ENCODE measurements at places on chromosomes 11 and 22.

GRCh38 chr11:83241291-83241946 lies 44.7 kb downstream of the CCDC90B start:
- H3K27me3 ChIP-seq = no peaks in the 10 kb centered on the region
- H3K27ac ChIP-seq = no peak overlapping the region
- H3K36me3 ChIP-seq = no peaks in the 10 kb centered on the region
- H3K4me3 ChIP-seq = no peak overlapping the region
- H3K4me1 ChIP-seq = no peaks in the 10 kb centered on the region
- DNase-seq = no peak

- H3K27me3 ChIP-seq = no peaks in the 10 kb centered on the region
These were observed 745.9 kb upstream of the CCDC179 start for GRCh38 chr11:23606191-23606590.

GRCh38 chr11:60563553-60564235 lies 48.5 kb downstream of the MS4A13 start:
- H3K27me3 ChIP-seq = peaks cover 2% of the 10 kb centered on the region
- H3K4me1 ChIP-seq = no peaks in the 10 kb centered on the region
- no peak overlapping the region for H3K4me3 ChIP-seq
- no peak for DNase-seq
- H3K27ac ChIP-seq = no peak overlapping the region
- no peaks in the 10 kb centered on the region for H3K36me3 ChIP-seq

- no peak overlapping the region for H3K4me3 ChIP-seq
- no peak for DNase-seq
- H3K27ac ChIP-seq = no peak overlapping the region
- no peaks in the 10 kb centered on the region for H3K4me1 ChIP-seq
- H3K27me3 ChIP-seq = peaks cover 6% of the 10 kb centered on the region
These were observed 332.1 kb downstream of the CTTN start for GRCh38 chr11:70730411-70730810.

DNA sequence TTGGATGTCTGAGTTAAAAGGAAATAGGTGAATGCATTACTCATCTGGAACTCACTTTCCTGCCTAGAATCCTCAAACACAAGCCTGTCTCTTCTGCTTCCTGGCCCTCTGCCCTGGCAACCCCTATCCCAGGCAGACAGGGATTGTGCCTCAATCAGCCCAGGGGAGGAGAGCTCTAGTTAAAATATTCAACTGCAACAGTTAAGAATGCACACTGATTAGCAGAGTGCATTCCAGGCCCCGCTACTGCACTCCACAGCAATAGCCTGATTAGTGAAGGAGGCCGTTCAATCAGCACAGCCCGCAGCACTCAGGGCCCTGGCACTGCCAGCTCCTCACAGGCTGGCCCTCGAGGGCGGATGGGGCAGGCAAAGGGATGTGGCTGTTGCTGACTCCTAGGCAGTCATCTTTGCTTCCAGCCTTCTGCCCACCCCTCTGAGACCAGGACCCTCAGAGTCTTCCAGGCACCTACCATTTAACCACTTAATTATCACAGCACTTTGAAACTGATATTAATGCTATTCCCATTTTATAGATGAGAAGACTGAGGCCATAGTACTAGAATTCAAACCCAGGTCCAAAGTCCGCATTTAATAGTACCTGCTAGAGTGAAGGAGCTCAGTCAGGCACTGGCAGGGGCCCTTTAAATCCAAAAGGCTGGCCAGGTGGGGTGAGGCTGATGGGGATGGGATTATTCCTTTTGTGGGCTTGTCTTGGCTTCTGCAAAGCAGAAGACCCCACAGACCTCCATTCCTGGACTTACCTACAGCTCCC lies 435.3 kb downstream of the SOX6 start:
- H3K27ac ChIP-seq = no peak overlapping the region
- no peak for DNase-seq
- no peak overlapping the region for H3K4me3 ChIP-seq
- no peaks in the 10 kb centered on the region for H3K36me3 ChIP-seq
- no peaks in the 10 kb centered on the region for H3K4me1 ChIP-seq
- no peaks in the 10 kb centered on the region for H3K27me3 ChIP-seq

DNA sequence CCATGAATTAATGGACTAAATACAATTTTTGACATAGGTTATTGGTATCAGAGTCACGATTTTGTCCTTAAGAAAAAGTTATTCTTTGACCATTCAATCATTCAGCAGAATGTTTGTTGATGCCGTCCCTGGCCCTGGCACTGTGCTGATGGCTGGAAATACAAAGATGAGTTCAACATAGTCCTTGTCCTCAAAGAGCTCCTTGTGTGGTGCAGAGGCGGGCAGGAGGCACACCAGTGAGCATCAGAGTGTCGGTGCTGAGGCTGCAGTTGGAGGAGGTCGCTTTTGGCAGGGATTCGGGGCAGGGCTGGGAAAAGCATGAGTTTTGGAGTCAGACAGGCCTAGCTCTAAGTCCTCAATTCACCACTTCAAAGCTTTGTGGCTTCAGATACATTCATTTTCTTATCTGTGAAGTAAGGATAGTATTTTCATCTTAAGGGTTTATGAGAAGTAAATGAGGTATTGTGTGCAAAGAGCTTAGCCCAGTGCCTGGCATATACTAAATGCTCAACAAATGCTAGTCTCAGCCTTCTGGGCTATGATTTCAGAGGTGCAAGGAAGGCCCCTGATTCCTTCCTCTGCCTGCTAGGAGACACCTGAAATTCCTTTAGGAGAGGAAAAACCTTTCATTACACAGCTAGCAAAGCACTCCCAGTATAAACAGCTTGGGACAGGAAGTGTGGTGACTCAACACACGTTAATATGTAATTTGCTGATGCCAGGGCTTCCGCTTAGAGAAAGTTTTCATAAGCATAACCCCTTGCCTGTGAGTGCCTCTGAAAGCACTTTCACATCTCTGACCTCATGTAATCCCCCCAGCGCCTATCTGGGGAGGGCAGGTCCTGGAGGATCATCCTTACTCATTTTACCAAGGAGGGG lies 113.8 kb downstream of the NECTIN1 start:
- H3K4me3 ChIP-seq = no peak overlapping the region
- H3K4me1 ChIP-seq = no peaks in the 10 kb centered on the region
- H3K27ac ChIP-seq = no peak overlapping the region

- H3K27me3 ChIP-seq = no peaks in the 10 kb centered on the region
- H3K4me3 ChIP-seq = no peak overlapping the region
- no peak overlapping the region for H3K27ac ChIP-seq
- no peaks in the 10 kb centered on the region for H3K4me1 ChIP-seq
These were observed 15.2 kb upstream of the EIF3D start for GRCh38 chr22:36544107-36544620.

DNA sequence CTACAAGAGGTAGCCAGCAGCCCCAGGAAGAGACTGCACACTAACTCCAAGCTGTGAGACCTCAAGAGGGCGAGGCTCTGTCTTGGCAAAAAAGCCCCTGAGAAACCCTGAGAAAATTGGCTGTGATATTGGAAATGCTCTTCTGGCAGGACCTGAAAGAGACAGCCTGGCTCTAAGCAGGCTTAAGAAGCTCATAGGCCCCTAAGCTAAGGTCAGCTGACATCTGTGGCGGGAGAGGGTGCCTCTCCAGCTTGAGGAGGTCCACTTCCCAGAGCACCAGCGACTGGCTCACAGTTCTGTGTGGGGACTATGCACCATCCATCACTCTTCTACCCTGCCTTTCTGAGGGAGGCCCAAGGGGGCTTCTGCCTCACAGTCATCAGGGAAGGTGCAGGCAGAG lies 12.4 kb downstream of the PLEKHA7 start:
- no peak overlapping the region for H3K27ac ChIP-seq
- H3K4me3 ChIP-seq = no peak overlapping the region
- no peak for DNase-seq
- H3K4me1 ChIP-seq = peaks cover 3% of the 10 kb centered on the region

DNA sequence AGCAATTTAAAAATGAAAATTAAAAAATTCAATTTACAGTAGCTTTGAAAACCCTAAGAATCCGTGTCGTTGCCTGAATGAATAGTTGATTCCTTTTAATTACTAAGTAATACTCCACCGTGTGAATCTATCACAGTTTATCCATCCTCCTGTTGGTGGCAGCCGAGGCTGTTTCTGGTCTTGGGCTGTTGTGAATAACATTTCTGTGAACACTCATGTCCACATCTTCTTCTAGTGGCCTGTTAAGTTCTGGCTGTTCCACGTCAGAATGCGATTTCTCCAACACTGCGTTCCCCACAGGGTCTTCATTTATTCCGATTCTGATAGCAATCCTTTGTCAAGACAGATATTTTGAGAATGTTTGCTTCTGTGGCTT lies 223.0 kb downstream of the TBC1D22A start:
- no peak overlapping the region for H3K4me3 ChIP-seq
- no peaks in the 10 kb centered on the region for H3K36me3 ChIP-seq
- no peaks in the 10 kb centered on the region for H3K4me1 ChIP-seq

GRCh38 chr11:32012049-32012448 lies 78.8 kb upstream of the RCN1 start:
- DNase-seq = no peak
- H3K27ac ChIP-seq = no peak overlapping the region
- no peaks in the 10 kb centered on the region for H3K4me1 ChIP-seq
- no peak overlapping the region for H3K4me3 ChIP-seq
- peaks cover 15% of the 10 kb centered on the region for H3K27me3 ChIP-seq

- H3K4me1 ChIP-seq = peaks cover 12% of the 10 kb centered on the region
- peak overlapping the region; percentile 85 for H3K4me3 ChIP-seq
- no peaks in the 10 kb centered on the region for H3K27me3 ChIP-seq
These were observed 1.1 kb downstream of the TBCEL start for GRCh38 chr11:121024989-121025388.

DNA sequence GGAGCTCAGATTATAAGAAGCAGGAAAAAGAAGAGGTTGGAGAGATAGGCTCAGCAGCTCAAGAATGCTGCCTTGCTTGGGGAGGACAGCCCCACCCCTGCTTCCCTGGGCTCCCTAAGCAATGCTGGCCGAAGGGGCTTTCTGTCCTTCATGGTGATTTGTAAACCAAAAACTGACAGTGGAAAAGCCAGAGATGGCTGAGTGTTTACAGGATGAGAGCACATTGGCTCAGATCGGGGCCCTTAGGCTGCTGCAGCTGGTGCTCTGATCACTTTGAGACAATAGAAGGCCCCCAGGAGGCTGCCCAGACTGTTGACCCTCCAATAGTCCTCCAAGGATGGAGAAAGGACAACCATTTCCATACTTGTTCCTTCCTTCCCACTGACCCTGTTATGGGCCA lies 28.8 kb upstream of the AMOTL1 start:
- H3K36me3 ChIP-seq = peaks cover 7% of the 10 kb centered on the region
- peaks cover 22% of the 10 kb centered on the region for H3K4me1 ChIP-seq
- DNase-seq = no peak
- H3K4me3 ChIP-seq = no peak overlapping the region

- H3K27me3 ChIP-seq = no peaks in the 10 kb centered on the region
- peaks cover 8% of the 10 kb centered on the region for H3K4me1 ChIP-seq
- H3K27ac ChIP-seq = no peak overlapping the region
- H3K4me3 ChIP-seq = no peak overlapping the region
- no peaks in the 10 kb centered on the region for H3K36me3 ChIP-seq
These were observed 17.5 kb upstream of the MYH9 start for GRCh38 chr22:36405221-36405661.

DNA sequence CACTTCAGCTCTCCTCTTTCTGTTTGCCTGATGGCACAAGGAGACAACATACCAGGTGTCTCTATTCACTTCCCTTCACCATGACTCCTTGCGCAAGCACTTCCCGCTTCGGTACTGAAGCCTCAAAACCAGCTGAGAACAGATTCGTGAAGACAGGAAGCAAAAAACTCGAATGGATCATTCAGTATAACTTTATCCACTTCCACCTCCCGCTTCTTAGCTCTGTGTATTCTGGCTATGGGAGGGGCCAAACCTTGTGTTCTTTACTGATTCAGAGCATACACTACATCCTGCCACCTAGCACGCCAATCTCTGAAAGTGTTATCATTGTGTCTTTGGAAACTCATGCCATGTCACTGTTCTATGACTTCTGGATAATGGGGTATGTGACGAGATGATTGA lies 62.2 kb upstream of the ADA2 start:
- H3K27ac ChIP-seq = no peak overlapping the region
- no peak for DNase-seq
- no peaks in the 10 kb centered on the region for H3K27me3 ChIP-seq

- no peak overlapping the region for H3K27ac ChIP-seq
- H3K4me3 ChIP-seq = no peak overlapping the region
- H3K36me3 ChIP-seq = no peaks in the 10 kb centered on the region
- H3K4me1 ChIP-seq = peaks cover 11% of the 10 kb centered on the region
- DNase-seq = peak; percentile 44
- peaks cover 11% of the 10 kb centered on the region for H3K27me3 ChIP-seq
These were observed 4.1 kb downstream of the PITPNM1 start for GRCh38 chr11:67500831-67501715.

DNA sequence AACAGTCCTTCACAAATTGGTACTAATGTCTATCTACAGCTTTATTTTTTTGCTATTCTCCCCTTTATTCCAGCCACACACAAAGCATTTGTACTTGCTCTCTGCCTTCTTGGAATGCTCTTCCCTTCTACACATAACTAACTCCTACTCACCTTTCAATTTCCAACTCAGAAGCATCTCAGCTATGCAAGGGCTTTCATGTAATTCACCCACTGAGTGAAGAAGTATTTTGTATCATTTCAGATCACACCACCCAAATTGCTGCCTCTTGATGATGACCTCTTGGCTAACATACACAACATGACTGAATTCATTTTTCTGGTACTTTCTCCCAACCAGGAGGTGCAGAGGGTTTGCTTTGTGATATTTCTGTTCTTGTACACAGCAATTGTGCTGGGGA lies at the start of gene OR4X2:
Gene OR4X2, plus strand, starts transcription at position 301 of the 400 bp plus-strand sequence. Its CDS starts 0 bp downstream, at position 301.
- no peaks in the 10 kb centered on the region for H3K36me3 ChIP-seq
- no peak within 1 kb of the TSS for H3K4me3 ChIP-seq
- no peaks in the 10 kb centered on the region for H3K4me1 ChIP-seq
- no peak within 1 kb of the TSS for H3K27ac ChIP-seq
- no peaks in the 10 kb centered on the region for H3K27me3 ChIP-seq
- no peak for DNase-seq

DNA sequence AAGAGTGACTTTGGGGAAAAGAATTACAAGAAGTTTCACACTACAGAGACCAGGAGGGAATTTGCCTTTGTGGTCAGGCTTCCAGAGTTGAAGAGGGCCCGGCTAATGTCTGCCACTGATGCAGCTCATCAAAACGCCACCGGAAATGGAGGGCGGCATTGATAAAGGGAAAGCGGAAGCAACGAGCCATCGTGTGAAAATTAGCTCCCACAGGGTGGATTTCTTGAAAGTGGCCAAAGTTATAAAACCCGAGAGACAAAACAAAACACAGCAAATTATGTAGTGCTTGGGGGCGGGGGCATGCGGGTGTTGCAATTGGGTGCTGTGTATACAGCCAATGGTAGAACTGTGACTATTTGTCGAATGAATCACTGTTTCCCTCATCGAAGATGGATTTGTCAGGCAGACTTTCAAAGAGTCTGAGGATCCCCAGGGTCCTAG lies 113.0 kb downstream of the ADAMTS15 start:
- no peak overlapping the region for H3K27ac ChIP-seq
- no peaks in the 10 kb centered on the region for H3K36me3 ChIP-seq
- DNase-seq = no peak
- no peak overlapping the region for H3K4me3 ChIP-seq
- no peaks in the 10 kb centered on the region for H3K27me3 ChIP-seq
- no peaks in the 10 kb centered on the region for H3K4me1 ChIP-seq
